Effector memory CD8-positive, alpha-beta T cell (primary cell): ENCODE measurements at places on chromosomes 12 and 14.
A peak's percentile ranks its signal among the peaks of the same experiment; 100 is the strongest.

- H3K4me3 ChIP-seq = peak overlapping the region; percentile 58
- no peaks in the 10 kb centered on the region for H3K27me3 ChIP-seq
- H3K27ac ChIP-seq = peak overlapping the region; percentile 79
- H3K4me1 ChIP-seq = peaks cover 41% of the 10 kb centered on the region
Observed at GRCh38 chr14:105986894-105987284, 460.5 kb downstream of the TMEM121 start.

- H3K4me1 ChIP-seq = peaks cover 10% of the 10 kb centered on the region
- H3K4me3 ChIP-seq = no peak overlapping the region
- DNase-seq = no peak
- H3K36me3 ChIP-seq = peaks cover 5% of the 10 kb centered on the region
Observed at GRCh38 chr14:101625336-101626097, 64.2 kb downstream of the DIO3 start.

DNA sequence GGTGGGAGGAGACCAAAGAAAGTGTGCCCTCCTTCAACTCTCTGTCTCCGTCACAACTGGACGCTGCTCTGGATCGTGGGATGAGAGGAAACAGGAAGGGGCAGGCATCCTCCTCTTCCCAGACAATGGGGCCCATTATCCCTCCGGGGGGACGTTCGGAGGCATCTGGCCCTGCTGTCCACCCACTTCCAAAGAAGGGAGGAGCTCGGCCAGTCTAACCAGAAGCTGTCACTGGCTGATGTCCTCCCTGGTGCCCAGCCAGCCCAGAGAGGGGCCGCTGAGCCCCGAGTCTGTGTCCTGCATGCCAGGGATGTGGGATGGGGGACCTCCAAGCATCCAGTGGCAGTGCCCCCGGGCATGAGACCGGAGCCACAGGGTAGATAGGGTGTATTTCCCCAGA, 39.8 kb upstream of the MEG3 start:
- H3K4me3 ChIP-seq = no peak overlapping the region
- DNase-seq = no peak
- H3K27ac ChIP-seq = no peak overlapping the region
- no peaks in the 10 kb centered on the region for H3K4me1 ChIP-seq
- peaks cover 28% of the 10 kb centered on the region for H3K27me3 ChIP-seq
- no peaks in the 10 kb centered on the region for H3K36me3 ChIP-seq

DNA sequence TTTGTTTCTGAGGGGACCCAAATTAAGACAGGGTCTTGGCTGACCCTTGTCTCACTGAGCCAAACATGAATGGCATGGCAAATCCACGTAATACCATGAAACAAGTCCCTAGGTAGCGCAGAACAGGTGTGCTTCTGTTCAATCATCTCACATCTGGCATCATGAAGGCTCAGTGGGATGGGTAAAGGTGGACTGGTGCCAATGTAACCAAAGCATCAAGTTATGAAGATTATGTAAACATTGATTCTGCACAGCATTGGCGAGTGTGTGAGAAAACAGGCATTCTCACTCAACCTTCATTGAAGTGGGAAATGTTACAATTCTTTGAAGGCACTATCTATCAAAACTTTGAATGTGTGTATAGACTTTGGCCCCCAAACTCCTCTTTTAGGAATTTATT, 41.9 kb downstream of the PTGER2 start:
- no peaks in the 10 kb centered on the region for H3K27me3 ChIP-seq
- H3K27ac ChIP-seq = no peak overlapping the region
- no peaks in the 10 kb centered on the region for H3K36me3 ChIP-seq
- H3K4me3 ChIP-seq = no peak overlapping the region
- peaks cover 39% of the 10 kb centered on the region for H3K4me1 ChIP-seq
- DNase-seq = no peak

- DNase-seq = no peak
- H3K4me1 ChIP-seq = peaks cover 42% of the 10 kb centered on the region
- H3K4me3 ChIP-seq = no peak overlapping the region
- H3K27me3 ChIP-seq = no peaks in the 10 kb centered on the region
- H3K27ac ChIP-seq = no peak overlapping the region
Observed at GRCh38 chr12:120861074-120861795, 42.9 kb downstream of the SPPL3 start.

DNA sequence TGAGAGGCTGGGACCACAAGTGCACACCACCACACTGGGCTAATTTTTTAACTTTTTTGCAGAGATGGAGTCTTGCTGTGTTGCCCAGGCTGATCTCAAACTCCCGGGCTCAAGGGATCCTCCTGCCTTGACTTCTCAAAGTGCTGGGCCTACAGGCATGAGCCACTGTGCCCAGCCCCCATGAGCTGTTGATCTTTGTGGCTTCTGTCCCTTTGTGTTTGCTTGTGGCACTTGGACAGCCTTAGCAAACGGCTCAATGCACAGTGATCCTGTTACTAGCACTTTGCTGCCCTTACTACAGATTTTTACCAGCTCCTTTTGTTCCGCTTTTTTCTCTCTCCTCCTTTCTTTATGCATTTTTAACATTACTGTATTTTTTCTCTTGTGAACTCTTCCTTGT, 25.3 kb upstream of the EVL start:
- DNase-seq = no peak
- H3K4me3 ChIP-seq = no peak overlapping the region

- H3K4me3 ChIP-seq = no peak overlapping the region
- no peak for DNase-seq
- H3K27me3 ChIP-seq = no peaks in the 10 kb centered on the region
- peak overlapping the region; percentile 53 for H3K27ac ChIP-seq
- H3K36me3 ChIP-seq = peaks cover 89% of the 10 kb centered on the region
Observed at GRCh38 chr14:63995285-63995684, 142.5 kb downstream of the SYNE2 start.

DNA sequence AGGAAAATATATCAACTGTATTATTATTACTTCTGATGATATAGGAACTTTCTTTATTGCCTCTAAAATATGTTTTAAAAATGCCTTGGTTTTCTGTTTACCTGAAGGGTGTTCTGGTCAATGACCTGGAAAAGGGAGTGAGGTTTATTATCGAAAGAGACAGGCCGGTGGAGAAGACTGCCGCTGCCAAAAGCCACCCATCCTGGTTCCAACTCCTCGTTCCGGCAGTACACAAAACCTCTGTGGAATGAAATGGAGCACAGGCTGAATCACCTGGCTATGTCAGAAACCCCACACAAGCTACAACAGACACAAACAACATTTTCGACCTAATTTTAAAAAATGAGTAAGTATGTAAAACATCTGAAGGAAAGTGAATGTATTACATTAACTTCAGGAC, 73.6 kb downstream of the HECTD4 start:
- peaks cover 16% of the 10 kb centered on the region for H3K36me3 ChIP-seq
- no peak overlapping the region for H3K27ac ChIP-seq
- H3K27me3 ChIP-seq = no peaks in the 10 kb centered on the region

DNA sequence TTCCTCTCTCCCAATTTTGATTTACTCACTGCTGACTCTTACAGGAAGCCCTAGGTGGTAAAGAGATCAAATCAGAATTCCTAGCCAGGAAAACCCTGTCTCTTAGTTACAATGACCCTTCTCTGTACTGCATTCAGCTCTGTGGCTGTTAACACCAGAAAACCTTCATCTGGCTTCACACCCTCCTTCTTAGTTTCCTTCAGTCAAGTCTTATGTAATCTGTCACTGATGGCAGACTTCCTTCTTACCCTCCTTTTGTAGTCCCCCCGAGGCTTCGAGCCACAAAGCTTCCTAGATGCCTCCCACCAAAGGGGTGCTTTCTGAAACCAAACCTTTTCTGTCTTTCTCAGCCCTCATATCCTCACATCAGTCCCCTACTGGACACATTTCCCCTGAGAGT, 16.5 kb downstream of the NGDN start:
- no peak for DNase-seq
- no peak overlapping the region for H3K4me3 ChIP-seq
- H3K27me3 ChIP-seq = no peaks in the 10 kb centered on the region
- H3K36me3 ChIP-seq = no peaks in the 10 kb centered on the region
- peaks cover 4% of the 10 kb centered on the region for H3K4me1 ChIP-seq

DNA sequence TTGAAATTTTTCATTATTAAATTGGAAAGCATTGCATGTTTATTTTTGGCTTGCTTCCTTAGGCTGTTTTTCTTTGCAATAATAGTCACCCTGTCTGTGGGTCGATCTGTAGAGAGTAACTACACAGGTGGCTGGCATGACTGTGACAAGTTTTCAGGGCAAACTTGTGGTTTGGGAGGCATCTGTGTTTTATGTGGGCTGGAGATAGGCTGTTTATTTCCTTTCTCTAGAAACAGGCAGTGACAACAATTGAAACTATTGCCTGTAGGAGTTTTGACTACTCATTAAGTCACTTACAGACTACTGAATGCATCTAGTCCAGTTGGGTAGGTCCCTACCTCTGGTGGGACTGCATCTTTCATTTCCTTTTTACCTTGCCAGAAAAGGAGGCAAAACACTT, 155.6 kb downstream of the DYRK2 start:
- no peaks in the 10 kb centered on the region for H3K27me3 ChIP-seq
- H3K4me1 ChIP-seq = no peaks in the 10 kb centered on the region
- no peak for DNase-seq
- H3K4me3 ChIP-seq = no peak overlapping the region

GRCh38 chr14:104161602-104162367, 23.4 kb downstream of the KIF26A start:
- no peaks in the 10 kb centered on the region for H3K36me3 ChIP-seq
- no peak overlapping the region for H3K4me3 ChIP-seq
- no peak for DNase-seq
- H3K27ac ChIP-seq = no peak overlapping the region
- H3K4me1 ChIP-seq = no peaks in the 10 kb centered on the region

GRCh38 chr14:33647385-33647786, 303.5 kb downstream of the EGLN3 start:
- no peaks in the 10 kb centered on the region for H3K4me1 ChIP-seq
- DNase-seq = no peak
- no peak overlapping the region for H3K27ac ChIP-seq
- H3K4me3 ChIP-seq = no peak overlapping the region
- no peaks in the 10 kb centered on the region for H3K36me3 ChIP-seq

GRCh38 chr12:123024819-123025391, 44.4 kb downstream of the ARL6IP4 start:
- peak overlapping the region; percentile 79 for H3K27ac ChIP-seq
- DNase-seq = no peak
- peaks cover 7% of the 10 kb centered on the region for H3K4me1 ChIP-seq
- H3K36me3 ChIP-seq = peaks cover 3% of the 10 kb centered on the region
- no peak overlapping the region for H3K4me3 ChIP-seq
- H3K27me3 ChIP-seq = no peaks in the 10 kb centered on the region
